ENCODE measurements at places on chromosomes 7 and 10. TPM values are rescaled to one million over a fixed set of nuclear protein-coding genes. Genes with fewer than 3 reads are reported as not detected.

GRCh38 chr10:12238821-12239220 is 42.8 kb downstream of the CDC123 start:
- no peak for DNase-seq

DNA sequence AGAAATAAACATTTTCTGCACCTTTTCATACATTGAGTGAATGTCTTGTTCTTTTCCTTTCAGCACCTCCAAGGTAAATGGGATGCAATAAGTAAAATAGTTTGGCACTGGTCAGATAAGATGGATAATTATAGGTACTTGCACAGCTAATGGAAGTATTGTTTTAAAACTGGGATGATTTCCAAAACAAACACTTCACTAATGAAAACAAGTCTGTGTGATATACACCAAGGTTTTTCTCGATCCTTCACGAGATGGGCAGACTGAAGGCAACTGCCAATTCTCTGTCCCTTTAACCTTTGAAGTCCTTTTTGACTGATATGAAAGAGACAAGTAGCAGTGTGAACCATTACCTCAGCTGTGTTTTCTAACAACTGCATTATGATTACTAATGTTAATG is 423.8 kb downstream of the GFRA1 start:
- DNase-seq = no peak

- no peak for DNase-seq
Measured at GRCh38 chr7:98294798-98295382, 13.4 kb downstream of the BRI3 start.

RNF32 gene
- polyA plus RNA-seq = 7.2 TPM

- DNase-seq = no peak
Measured at GRCh38 chr10:17019696-17020095, 109.9 kb downstream of the CUBN start.

DNA sequence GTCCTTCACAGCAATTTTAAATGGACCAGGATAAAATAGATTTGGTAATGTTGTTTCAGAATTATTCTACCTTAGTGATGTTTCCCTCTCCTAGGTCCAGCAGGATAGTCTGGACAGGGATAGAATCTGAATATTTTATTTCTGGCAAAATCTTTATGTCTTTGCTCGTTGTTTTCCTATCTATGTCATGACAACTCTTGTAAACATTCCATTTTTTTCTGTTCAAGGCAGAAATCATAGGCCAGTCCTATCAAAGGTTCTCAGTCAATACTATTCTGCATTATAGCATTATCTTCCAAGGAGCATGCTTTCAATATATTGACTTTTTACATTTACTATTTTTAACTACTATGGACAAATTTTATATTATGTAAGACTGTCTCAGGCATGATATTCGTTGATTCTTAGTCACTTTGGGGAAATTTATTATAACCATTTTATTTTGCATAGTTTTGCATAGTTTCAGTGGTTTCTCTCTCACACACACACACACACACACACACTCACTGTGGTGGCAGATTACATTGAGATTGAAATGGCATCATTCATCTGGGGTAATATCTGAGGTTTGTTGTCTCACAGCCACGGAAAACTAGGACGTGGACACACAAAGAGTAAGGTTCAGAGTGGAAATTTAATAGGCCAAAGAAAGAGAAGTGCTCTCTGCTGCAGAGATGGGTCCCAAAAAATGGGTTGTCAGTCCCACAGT is 17.2 kb downstream of the TAS2R60 start:
- no peak for DNase-seq

GRCh38 chr7:113339661-113340060 is 221.3 kb upstream of the SMIM30 start:
- no peak for DNase-seq

GRCh38 chr10:29295813-29296212 is 6.9 kb downstream of the LYZL1 start:
- DNase-seq = no peak

MMP21 gene
- polyA plus RNA-seq = 0.08 TPM

DNA sequence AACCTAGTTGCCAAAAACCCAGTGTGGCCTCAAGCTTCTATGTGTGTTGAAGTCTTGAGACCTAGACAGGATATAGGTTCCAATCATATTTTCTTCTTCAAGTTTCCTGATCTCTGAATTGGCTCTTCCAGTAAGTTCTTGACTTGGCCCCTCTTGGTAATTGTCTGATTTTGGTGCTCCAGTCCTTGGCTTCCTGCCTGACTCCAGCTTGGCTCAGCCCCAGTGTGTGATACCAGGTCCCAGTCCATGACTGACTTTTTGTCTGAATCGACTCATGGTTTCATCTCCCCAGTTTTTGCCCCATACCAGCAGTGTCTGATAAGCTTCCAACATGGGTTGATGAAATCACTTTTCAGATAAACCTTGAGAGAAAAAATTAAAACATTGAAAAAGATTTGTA is 72.3 kb downstream of the FAS start:
- DNase-seq = no peak

GRCh38 chr10:93867525-93867924 is 26.3 kb upstream of the SLC35G1 start:
- DNase-seq = no peak

HOXA6 gene
- 0.20 TPM for polyA plus RNA-seq

FAM25C gene
- not detected for polyA plus RNA-seq

DNA sequence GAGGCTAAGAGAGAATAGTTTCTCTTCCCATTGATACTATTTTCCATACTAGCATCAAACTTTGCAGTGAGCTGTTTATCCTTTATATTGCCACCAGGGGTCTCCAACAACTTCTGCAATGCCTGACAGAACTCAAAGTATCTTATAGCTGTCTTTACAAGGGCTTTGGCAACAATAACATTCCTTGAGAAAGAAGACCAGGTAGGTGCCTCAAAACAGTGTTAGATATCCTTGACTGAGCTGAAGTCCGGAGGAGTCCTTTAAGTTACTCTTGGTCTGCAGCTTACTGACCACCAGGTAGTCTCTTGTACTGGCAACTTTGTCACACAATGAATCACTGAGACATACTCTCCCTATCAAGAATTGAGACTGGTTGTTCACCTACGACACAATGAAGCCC is 30.0 kb upstream of the TES start:
- DNase-seq = no peak

ZPBP gene
- not detected for polyA plus RNA-seq

DNA sequence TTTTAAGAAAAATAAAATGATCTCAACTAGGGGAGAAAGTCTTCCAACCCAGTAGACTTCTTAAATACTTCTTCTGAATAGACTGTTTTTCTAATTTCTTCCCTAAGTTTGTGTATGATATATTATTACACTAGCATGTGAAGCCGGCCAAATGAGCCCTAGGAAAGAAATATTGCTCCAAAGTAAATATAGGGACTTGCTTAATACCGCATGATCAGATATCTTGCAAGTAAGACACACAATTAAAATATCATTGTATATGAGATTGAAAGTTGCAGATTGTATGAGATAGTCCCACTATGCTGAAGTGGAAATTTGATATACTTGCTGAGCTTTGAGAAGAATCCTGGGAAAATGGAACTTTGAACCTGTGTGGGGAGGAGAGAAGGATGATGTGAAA is 225.7 kb downstream of the BAMBI start:
- no peak for DNase-seq

DNA sequence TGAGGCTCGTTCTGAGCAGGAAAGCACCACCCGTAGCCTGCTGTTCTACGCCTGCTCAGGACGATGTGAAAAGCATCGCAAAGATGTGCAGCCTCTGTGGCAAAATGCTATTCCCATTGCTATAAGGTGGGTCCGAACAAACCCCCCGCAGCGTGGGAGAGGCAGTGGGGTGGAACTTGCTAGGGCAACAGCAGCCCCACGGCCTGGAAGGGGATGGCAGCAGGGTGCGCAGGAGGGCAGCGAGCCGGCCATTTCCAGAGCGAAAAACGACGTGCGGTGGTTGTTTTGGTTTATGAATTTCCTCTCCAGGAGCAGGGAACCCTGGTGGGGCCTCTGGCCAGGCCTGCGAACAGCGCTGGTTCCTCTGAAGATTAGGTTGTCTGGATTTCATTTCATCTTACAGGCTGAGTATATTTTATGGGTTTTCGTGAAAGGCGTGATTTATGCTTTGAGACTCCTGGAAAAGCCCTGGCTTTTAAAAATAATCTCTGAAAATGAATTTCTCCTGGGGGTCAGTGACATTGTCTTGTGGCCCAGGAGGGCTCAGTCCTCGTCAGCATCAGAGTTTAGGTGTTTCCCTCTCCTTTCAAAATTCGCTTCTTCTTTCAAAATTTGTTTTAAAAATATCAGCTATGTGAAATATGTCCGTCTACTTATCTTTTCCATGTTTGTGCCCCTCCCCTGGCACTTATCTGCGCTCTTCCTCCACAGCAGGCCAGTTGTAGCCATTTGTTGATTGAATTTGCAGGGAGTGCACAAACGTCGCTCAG is 42.3 kb upstream of the UBE3C start:
- no peak for DNase-seq

GRCh38 chr10:122368502-122369254 is 5.8 kb upstream of the PLEKHA1 start:
- no peak for DNase-seq

DNA sequence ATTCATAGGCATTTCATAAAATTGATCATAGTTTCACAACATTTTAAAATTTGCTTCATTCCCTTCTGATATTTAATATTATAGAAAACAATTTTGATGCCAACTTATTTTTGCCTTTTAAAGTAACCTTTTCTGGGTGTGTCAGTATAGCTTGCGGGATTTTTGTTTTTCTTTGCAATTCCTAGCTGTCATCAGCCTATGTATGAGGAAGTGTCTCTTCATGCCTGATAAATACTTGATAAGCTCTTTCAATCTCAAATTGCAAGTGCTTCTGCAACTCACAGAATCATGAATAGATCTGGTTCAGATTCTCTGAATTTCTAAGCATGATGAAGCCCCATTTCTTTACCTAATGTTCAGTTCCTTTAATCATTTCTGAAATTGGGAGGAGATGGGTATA is 28.0 kb upstream of the ARHGAP21 start:
- DNase-seq = no peak

ANKMY2 gene
- 0.48 TPM for polyA plus RNA-seq

DNA sequence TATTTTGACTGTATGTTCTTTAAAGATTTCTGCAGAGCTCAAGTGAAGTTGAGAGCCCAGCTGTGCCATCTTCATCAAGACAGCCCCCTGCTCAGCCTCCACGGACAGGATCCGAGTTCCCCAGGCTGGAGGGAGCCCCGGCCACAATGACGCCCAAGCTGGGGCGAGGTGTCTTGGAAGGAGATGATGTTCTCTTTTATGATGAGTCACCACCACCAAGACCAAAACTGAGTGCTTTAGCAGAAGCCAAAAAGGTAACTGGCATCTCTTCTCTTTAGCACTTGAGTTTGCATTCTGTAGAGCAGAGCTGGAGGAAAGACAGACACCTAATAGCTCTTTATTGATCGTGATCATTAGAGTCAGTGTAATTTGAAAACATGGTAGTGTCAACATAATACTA is 33.7 kb downstream of the MCM10 start:
- no peak for DNase-seq

DNA sequence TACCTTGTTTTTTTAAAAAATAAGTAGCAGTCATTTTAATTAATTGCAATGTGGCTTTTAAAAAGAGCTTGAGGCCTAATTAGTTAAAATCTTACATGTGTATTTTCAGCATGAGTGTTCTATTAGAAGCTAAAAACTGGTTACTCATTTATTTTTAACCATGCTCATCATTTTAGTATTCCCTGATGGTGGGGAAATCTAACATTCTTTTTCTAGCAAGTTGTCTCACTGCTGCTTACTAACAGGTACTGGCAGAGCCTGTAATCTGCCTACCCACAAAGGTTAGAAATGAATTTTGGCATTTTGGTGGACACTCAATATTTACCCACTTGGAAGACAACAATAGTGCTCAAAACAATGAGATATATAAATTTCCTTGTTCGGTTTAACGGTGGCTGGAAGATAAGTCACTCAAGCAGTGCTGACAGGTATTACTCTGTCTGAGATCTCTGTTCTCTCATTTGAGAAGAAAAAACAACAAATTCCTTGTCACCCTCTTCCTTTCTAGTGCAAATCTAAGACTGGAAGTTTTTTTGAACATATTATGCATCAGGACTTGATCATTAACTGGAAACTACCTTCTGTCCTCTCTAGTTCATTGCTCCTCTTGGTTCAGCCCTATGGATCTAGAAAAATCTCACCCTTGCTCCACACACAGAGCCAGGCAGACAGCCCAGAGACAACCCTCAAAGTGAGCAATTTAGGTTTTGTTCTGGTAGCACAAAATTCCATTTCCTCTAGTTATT is 83.3 kb downstream of the VWDE start:
- no peak for DNase-seq

DNA sequence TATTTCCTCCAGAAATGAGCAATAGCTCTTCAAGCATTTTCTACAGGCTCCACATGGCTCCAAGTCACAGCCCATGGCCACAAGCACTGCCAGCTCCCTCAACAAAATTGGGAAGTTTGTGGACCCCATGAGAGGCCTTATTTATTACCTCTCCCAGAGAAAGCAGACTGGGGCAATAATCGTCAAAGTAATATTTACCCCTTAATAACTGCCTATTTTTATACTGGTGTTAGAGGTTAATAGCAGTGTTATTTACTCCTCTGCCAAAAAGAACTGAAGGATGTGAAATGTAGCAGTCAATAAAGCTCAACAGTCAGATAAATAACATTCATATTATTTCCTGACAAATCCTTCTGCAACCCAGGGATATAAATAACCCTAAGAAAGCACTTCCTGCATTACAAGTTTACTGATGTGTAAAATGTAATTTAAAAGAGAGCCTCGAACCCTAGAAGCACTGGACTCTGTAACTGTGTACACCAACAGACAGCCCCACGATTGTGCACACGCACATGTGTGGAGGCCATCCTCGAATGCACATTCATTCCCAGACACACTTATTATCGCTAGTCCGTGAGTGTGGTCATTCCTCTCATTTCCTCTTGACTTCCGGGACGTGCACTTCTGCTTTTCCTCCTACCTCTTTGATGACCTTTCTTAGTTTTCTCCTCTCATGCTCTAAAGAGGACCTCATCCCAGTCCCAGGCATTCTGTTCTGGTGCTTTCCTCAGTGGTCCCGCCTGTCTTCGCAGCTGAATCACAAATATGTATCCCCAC is 157.4 kb downstream of the EVX1 start:
- no peak for DNase-seq

DNA sequence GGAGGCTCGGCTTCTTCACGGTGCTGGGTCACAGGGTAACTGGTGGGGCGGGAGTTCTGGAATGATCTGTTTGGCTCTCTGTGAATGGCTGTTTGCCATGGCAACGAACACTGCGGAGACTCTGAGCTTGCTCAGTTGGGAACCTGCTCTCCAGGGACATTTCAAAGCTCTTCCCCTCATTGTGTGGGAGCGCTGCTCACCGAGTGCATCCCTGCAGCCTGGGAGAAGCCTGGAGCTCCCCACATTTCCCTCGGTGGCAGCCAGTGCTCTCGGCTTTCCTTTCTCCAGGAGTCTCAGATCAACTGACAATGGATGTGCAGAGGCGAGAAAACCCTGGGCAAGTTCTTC is 57.6 kb upstream of the CACUL1 start:
- no peak for DNase-seq

PON3 gene
- polyA plus RNA-seq = 1.0 TPM

All from GM12878 (cell line).